ENCODE measurements at places on chromosomes 12 and 14. TPM values are rescaled to one million over a fixed set of nuclear protein-coding genes. Genes with fewer than 3 reads are reported as not detected.

SMOC1 gene
- not detected for polyA plus RNA-seq

TMTC1 gene
- polyA plus RNA-seq, result 21.8 TPM

KRT82 gene
- not detected for polyA plus RNA-seq

RASSF9 gene
- 0.16 TPM for polyA plus RNA-seq

DUSP16 gene
- polyA plus RNA-seq, result 7.9 TPM

LRRK2 gene
- polyA plus RNA-seq, result 1.5 TPM

CLEC4E gene
- not detected for polyA plus RNA-seq

PRB4 gene
- not detected for polyA plus RNA-seq

ASCL1 gene
- polyA plus RNA-seq, result not detected

RERGL gene
- 0.21 TPM for polyA plus RNA-seq

RNASE3 gene
- polyA plus RNA-seq, result not detected

KRT3 gene
- polyA plus RNA-seq, result not detected

FMNL3 gene
- polyA plus RNA-seq, result 10.6 TPM

CAPZA3 gene
- not detected for polyA plus RNA-seq

CLECL1 gene
- polyA plus RNA-seq, result not detected

ANKS1B gene
- 0.27 TPM for polyA plus RNA-seq

METAP2 gene
- polyA plus RNA-seq, result 32.2 TPM

ZNF268 gene
- 16.2 TPM for polyA plus RNA-seq

PRB2 gene
- polyA plus RNA-seq, result not detected

OR4Q2 gene
- polyA plus RNA-seq, result not detected
